ENCODE measurements at places on chromosomes 6 and 20.

DNA sequence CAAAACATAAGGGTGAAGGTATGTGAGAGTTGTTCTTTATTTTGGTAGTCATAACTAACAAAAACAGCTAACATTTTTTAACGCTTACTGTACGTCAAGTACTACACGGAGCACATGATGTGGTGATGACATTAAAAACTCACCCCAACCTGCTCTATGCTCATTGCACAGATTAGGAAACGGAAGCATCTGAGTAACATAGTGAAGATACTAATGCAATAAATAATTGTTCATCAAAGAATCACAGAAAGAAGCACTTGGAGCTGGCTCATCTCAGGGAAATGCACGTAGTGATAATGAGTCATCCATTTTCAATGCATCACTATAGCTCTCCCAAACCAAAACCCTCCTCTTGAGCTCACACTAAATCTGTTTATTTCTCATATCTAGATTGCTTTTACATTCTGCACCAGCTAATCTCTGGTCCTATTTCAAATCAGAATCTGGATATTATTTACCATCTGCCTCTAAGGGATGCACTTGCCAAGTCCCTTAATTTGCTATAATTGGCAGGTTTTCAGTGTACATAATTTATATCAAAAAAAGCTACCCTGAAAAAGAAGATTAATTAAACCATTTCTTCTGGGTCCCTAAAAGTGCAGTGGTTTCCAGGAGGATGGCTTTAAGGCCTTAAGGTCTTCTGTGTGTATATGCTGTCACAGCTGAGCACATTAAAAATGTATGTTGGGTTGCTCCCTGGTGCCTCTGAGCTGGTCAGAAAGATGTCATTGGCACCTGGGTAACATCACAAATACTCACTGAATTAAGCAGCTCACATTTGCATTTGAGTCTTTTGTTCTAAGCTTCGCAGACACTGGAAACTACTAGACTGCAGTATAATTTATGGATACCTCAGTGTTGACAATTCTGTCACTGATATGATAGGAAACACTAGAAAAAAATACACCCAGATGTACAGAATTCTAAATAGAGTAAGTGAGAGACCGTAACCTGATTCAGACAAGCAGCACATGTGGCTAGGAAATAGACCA is 677.4 kb upstream of the CITED2 start:
- DNase-seq, result no peak

DNA sequence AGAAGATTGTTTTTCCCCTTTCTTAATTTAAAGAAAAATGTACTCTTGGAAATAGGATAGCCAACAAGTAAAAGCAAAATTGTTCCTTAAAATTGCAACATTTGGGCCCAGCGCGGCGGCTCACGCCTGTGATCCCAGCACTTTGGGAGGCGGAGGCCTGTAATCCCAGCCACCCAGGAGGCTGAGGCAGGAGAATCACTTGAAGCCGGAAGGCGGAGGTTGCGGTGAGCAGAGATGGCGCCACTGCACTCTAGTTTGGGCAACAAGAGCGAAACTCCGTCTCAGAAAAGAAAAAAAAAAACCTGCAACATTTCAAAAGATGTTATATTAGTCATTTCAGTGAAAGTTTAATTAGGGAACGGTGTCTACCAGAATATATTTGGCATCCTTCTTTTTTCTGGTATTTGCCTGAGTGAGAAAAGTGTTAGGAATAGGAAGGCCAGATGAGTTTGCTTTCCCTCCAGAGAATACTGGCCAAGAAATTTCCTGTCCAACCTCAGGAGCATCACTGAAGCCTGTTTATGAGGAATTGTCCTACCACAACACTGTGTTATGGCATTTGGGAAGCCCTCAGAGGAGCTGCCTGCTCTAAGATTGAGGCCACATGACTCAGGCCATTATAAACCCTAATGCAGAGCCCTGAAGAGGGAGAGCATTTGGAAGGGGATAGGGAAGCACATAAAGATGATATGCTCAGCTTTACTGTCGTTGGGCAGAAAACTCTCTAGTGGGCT is 1.2 kb upstream of the GJA1 start:
- no peak for DNase-seq

DNA sequence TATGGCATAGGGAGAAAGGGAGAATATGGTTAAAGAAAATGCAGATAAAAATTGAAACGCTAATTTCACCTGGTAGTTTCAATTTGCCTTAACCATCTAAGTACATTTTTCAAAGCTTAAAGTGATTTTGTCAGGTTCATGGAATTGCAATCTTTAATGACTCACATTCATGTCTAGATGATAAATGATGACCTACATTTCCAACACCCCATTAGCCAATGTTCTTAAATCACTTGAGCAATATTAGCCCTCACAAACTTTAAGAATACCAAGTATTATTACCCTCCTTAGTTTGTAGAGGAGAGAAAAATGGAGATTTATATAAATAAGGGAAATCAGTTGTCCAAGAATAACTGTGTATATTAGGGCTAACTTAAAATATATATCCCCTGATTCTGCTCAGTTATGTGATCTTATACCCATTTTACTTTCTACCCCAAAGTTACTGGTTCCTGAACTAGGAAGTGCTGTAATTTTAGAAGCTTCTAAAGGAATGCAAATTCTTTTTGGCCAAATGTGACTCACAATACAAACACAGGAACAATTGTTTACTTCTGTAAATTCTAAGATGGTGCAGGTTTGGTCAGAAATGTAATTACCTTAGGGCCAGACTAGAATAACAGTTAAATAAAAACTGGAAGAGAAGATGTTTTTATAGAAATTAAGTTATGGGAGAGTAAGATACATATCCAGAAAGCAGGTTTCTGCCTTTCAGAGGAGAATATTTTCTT is 34.5 kb downstream of the TPBG start:
- DNase-seq, result no peak

DNA sequence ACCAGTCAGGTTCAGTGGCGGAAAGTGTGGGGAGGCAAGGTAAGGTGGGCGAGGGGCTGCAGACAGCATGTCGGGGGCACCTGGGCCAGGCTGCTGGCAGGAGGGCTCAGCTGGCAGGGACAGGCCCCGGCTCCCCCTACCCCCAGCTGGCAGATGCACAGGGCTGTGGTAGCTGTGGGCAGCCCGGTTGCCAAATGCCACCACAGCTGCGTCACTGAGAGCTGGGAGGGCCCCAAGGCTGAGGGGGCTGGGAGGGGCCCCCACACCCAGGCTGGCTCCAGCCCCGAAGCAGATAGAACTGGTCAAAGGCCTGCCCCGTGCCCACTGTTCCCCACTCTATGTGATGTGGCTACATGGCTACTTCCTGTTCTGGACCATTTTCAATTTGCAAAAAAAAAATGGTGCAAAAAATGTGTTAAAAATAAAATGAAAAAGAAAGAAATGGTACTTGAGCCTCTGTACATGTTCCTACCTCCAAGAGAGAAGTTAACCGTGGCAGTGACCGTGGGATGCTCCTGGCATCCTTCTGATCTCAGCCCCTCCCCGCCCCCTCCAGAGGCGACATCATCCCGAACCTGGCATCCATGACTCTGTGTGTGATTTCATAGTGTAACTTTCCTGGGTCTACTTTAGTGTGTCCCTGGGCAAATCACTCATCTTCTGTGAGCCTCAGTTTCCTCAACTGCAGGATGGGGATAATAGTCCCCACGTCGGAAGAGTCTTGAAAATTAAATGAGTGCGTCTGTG is 64.4 kb downstream of the UBE2V1 start:
- no peak for DNase-seq

DNA sequence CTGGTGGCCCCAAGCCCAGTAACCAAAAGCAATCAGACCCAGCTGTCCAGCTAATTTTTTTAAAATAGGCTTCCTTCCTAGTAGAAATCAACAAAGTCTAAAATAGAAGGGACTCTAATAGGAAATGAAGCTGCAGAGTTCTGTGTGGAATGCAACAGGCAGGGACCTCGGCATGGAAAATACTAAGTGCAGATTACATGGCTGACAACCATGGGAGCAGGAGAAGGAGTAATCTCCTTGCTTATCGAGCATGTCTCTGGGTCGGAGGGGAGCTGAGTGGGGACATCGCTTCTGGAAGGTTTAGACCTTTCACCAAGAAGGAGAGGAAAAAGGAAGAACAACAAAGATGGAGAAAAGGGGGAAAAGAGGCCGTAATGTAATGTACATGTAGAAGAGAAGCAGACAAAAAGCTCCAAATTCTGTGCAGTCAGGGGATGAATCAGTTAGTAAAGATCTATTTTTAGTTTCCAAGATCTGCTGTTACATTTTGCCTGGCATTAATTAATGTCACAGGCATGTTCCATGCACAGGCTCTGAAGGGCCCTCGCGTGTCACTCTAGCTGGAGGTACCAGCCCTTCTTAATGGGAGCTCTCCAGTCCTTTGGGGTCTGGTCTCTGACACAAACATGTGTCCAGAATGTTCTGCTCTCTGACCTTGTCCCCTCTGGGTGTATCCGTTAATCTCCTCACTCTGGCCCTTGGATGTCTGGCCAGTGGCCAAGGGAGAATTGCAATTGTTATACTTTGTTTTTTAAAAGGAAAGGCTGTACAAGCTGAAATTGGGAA is 16.6 kb upstream of the ZNF831 start:
- no peak for DNase-seq

- DNase-seq, result no peak
Observed at GRCh38 chr6:108622641-108623298, 62.1 kb downstream of the FOXO3 start.
